Fibroblast of skin of back (primary cell): ENCODE measurements at places on chromosomes 12 and 14.

DNA sequence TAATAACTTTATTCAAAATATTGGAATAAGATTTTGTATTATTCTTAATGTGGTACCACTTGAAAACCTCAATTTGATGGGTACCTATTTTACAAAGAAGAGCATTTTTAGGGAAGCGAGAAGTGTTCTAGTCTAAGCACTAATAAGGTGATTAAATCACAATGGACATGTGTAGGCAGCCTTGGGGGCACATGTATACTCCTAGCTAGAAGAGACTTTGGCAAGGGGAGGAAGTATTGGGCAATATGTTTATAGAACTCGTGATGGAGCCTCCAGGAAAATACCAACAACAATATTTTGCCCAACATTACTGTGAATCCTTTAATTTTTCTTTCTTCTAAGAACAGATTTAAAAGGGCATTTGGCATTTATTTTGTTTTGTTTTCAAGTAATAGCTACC is 280.3 kb downstream of the ADAMTS20 start:
- no peak for DNase-seq

DNA sequence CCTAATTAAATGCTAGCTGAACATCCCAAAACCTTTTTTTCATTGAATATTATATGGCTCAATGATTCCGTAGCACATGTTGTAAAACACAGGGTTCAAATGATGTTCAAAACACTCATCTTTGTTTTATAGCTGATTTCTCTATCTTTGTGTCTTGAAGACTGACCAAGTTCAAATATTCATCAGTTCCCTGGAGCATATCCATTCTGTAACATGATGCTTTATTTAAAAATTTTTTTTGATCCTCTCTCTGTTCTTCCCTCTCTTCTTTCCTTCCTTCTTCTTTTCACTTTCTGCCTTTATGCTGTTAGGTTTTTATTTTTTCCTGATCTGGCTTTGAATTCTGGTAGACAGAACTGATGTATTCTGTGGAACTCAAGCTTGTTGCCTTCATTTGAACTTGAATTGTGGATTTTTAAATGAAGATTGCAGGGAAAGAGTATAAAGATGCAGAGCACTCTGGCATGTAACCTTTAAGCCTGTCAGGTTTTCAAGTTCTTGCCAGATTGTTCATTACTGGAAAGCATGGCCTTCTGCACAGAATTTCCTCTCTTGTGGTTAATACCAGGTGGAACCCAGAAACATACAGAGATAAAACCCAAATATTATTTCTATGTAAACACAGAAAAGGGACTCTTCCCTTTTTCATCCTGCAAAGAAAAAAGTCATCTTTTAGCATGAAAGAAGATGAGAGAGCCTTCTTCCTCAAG is 39.5 kb downstream of the PROX2 start:
- no peak for DNase-seq

DNA sequence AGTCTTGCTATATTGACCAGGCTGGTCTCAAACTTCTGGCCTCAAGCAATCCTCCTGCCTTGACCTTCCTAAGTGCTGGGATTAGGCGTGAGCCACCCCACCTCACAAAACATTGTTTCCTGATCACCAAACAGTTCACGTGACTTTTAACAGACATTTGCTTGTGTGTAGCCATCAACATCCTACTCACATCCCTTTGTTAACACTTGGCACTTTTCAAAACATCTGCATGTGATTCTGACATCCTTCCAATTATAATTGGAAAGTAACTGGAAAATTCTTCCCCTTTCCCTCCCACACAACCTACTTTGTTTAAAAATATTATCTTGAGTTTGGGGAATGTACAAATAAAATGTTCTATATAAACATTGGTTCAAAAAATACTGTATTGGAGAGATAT is 317.9 kb downstream of the PCNX1 start:
- DNase-seq: no peak

DNA sequence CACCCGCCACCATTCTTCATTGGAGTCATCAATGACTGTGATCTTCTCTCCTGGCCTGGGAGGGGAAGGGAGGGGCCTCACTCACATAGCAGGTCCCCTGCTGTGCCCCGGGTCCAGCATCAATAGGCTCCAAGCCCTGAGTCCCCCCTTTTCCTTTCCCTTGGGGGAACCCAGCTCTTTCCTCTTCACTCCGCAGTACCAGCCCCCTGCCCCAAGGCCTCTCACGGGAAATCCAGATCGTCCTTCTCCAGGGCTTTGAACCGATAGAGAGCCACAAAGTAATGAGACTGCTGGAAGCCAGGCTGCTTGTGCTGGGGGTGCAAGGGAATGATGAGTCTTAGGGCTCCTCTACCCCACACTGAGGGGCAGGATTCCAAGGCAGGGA is 6.7 kb downstream of the STAC3 start:
- no peak for DNase-seq

GRCh38 chr12:62977418-62977817 is 42.5 kb upstream of the PPM1H start:
- peak; percentile 78 for DNase-seq

DNA sequence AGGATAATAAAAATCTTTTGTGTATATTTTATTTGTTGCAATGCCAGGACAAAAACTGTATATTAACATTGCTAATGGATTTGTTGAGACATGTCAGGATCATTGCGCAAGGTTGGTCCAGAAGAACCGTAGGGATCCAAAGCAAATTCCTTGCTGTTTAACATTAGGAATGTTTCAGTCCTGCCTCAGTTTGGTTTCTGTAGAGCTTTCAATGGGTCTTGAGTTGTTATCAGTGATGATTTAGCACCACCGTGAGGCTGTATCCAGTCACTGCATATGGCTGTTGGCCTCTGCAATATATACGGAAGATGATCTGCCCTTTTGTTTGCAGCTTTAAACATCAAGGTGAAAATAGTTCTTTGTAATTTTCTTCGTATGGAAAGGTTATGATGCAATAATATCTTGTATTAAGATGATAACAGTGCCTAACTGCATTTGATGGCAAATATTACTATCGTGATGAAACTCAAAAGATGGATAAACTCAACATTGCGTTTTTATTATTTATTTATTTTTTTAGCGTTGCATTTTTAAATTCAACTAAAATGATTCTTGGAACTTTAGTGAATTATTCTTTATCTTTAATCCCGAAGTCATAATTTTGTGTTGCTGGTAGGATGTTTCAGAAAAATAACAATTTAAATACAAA is 231.2 kb downstream of the AKAP6 start:
- peak; percentile 77 for DNase-seq
